Ovary (tissue), 10 donors: ENCODE measurements at places on chromosomes 5 and 9. TPM values are rescaled to one million over a fixed set of nuclear protein-coding genes. Genes with fewer than 3 reads are reported as not detected.

The NOTCH1 gene
- polyA plus RNA-seq, result 2.5 TPM

The BTNL3 gene
- not detected for polyA plus RNA-seq

The HSPB3 gene
- 3.8 TPM for polyA plus RNA-seq

The GPX8 gene
- 58.8 TPM for polyA plus RNA-seq

The SOHLH1 gene
- not detected for polyA plus RNA-seq

The TRAF1 gene
- 6.2 TPM for polyA plus RNA-seq

The COL23A1 gene
- polyA plus RNA-seq, result 0.20 TPM

The GRM6 gene
- polyA plus RNA-seq, result not detected

The ARID3C gene
- polyA plus RNA-seq, result not detected

The ARL15 gene
- 34.0 TPM for polyA plus RNA-seq

The CCT5 gene
- polyA plus RNA-seq, result 69.1 TPM

The PTPN3 gene
- polyA plus RNA-seq, result 0.59 TPM

The SLC34A3 gene
- polyA plus RNA-seq, result not detected

The NMUR2 gene
- polyA plus RNA-seq, result 0.13 TPM

The MRPL41 gene
- 54.8 TPM for polyA plus RNA-seq

The FAM153A gene
- 3.9 TPM for polyA plus RNA-seq

The OSMR gene
- polyA plus RNA-seq, result 16.6 TPM

The PLPP7 gene
- 3.6 TPM for polyA plus RNA-seq

The LURAP1L gene
- polyA plus RNA-seq, result 5.9 TPM

The OR1K1 gene
- not detected for polyA plus RNA-seq

The LMX1B gene
- 0.08 TPM for polyA plus RNA-seq

The EGFLAM gene
- polyA plus RNA-seq, result 9.0 TPM
